ENCODE measurements at places on chromosomes 2 and 18.

DNA sequence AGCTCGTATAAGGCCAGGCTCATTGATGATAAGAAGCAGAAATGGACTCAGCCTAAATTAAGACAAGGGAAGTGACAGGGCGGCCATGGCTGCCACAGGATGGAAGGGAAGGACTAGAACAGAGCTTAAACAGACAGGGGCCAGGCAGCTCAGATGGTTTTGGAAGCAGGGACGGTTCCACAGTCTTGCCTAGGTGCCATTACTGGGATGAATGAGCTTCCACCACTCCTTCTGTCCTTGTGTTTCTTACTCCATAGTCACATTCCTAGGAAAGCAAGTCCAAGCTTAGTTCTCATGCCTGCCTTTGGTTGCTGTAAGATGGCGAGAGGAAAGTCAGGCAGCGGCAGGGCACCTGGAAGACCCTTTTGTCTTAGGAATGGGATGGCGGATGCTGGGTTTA lies 11.9 kb downstream of the GNLY start:
- no peak for DNase-seq

DNA sequence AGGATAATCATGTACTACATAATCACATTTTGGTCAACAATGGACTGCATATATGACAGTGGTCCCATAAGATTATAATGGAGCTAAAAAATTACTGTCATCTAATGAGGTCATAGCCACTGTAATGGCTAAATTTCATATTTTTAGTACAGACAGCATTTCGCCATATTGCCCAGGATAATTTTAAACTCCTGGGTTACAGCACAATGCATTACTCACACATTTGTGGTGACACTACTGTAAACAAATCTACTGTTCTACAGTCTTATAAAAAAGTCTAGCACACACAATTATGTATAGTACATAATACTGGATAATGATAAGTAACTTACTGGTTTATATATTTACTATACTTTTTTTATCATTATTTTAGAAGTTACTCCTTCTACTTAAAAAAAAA lies 12.8 kb downstream of the EIF2AK2 start:
- no peak for DNase-seq

DNA sequence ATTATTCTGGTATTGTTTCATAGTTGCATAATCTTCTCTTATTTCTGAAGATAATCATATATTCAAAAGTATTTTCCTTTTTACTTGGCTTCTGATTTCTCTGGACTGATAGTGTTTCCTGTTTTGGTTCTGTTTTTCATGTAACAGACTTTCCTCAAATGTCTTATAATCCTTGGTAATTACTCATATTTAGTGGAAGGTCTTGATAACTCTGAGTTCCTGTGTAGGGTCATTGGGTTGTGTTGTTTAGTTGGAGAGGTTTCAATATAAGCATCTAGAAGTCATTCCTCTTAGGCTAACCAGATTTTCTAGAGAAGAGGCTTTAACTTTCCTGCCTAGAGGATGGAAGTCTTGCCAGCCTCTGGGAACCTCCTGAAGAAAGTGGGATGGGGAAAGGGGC lies 23.8 kb downstream of the MFSD6 start:
- DNase-seq, result no peak

- DNase-seq, result no peak
These were observed 14.6 kb upstream of the SCYGR1 start for GRCh38 chr2:227402321-227402720.

GRCh38 chr2:128292599-128293425 lies 25.9 kb downstream of the HS6ST1 start:
- DNase-seq, result no peak

DNA sequence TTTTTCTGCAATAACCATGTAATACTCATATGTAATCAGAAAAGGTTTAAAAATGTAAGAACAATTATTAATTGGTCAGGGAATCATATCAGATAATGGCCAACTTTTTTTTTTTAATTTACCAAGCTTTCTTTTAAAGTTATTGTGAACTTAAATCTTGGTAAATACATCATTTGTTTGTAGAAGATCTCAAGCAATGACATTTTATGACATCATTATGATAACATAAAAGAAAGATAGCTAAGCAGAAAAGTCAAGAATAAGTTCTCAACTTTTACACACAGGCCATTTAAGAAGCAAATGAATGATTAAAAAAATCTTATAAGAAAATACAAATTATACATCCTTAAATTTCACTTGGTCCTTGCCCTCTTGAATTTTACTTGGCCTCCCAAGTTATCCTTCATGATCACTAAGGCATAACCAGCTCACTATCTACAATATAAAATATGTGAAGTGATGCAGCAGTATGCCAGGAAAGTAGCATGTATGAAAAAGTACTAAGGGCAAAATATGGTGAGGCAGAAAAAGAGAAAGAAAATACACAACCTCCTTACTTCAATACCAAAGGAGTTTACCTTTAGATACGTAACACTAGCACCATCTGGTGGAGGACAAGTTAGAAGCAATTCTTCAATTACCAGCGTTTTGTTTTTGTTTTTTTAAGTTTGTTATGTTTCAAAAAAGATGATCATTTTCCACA lies 116.6 kb downstream of the SRBD1 start:
- no peak for DNase-seq

Measured in stimulated activated CD8-positive, alpha-beta memory T cell treated with anti-CD3 and anti-CD28 coated beads, Interleukin-2, amount 100 ng/mL, for 48 hours (primary cell).